ENCODE measurements at places on chromosomes 4 and X.

- no peak for DNase-seq
Measured at GRCh38 chrX:38060331-38060878, 54.1 kb downstream of the SYTL5 start.

DNA sequence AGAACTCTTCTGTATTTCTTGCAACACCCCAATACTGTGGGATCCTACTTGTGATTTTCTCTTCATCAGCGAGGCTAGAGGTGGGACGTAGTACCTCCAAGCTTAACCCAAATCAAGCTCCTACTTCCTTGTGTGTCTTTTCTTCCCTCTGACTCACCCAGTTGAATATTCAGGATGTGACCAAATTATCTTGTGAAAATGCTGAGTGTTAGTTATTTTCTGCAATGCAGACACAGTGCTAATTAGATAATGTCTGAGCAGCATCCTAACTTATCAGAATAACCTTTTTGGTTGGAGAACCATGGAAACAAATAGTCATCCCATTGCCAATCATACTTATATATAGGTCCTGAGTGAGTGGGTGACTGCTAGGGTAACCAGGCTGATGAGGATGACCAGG, 2.4 kb downstream of the MEPE start:
- no peak for DNase-seq

GRCh38 chrX:149527705-149528104, 13.1 kb upstream of the EOLA1 start:
- no peak for DNase-seq

DNA sequence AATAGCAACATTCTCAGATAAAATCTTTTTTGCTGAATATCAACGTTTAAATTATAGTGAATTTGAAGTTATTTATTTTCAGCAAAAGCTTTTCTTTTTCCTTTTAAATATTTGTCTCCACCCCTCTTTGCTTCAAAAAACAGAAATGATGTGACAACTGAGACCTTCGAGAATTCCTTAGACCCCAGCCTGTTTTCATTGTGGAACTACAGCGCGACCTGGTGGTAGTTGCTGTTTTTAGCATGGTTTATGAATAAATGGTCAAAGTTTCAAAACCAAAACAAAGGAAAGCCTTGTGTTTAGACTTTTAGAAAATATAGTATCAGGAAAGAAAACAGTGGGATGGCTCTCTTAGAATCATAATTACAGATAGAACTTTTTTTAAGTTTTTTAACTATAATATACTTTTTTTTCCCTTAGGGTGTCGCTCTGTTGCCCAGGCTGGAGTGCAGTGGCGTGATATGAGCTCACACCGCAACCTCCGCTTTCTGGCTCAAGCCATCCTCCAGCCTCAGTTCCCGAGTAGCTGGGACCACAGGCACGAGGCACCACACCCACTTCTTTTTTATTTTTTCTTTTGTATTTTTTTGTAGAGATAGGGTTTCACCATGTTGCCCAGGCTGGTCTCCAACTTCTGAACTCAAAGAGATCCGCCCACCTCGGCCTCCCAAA, 26.8 kb upstream of the TMEM184C start:
- DNase-seq = no peak

DNA sequence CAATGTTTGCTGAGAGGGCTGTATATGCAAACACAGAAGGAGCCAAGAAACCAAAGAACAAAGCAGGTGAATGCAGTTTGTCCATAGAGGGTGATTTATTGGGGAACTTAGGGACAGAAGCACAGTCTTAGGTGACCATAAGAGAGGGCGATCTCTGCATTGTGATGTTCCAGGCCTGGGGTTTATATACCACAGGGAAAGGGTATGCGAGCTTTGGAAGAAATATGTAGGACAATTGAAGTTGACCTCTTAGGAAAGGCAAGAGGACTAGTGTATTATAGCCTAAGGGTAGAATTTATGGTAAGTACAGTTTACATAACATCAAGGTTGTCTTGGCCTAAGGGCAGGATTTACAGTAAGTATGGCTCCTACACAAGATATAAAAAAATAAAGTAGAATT, 27.8 kb downstream of the FAM184B start:
- no peak for DNase-seq

- DNase-seq = no peak
Measured at GRCh38 chr4:26870576-26871262, 10.1 kb downstream of the STIM2 start.

- DNase-seq = no peak
Measured at GRCh38 chr4:32423267-32423666, 1703.1 kb downstream of the PCDH7 start.

GRCh38 chr4:122758033-122758432, 25.5 kb downstream of the BBS12 start:
- no peak for DNase-seq

- peak; percentile 11 for DNase-seq
Measured at GRCh38 chr4:103306870-103307375, 108.8 kb upstream of the CENPE start.

Data from NCI-H510A (cell line).